ENCODE measurements at places on chromosomes 3 and 15. TPM values are rescaled to one million over a fixed set of nuclear protein-coding genes. Genes with fewer than 3 reads are reported as not detected.

Gene IDH2
- 197 TPM for total RNA-seq

Gene C3orf22
- not detected for total RNA-seq

Gene GP9
- total RNA-seq = not detected

DNA sequence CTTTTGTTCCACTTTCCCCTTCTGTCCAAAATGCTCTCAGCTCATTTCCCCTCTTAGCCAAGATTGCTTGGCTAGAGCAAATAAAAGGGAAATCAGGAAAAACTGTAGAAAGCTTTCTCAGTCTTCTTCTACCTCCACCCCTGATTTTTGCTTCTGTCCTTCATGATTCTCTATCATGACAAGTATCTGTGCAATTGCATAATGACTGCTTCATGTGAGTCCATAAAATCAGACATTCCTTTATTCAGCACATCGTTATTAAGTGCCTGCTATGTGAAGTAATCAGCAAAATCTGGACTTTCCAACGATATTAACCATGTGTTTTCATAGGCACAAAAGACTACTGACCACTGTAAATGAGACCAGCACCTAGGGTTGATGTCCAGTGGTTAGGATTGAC is 321.5 kb upstream of the CBLB start:
- no peak for DNase-seq

DNA sequence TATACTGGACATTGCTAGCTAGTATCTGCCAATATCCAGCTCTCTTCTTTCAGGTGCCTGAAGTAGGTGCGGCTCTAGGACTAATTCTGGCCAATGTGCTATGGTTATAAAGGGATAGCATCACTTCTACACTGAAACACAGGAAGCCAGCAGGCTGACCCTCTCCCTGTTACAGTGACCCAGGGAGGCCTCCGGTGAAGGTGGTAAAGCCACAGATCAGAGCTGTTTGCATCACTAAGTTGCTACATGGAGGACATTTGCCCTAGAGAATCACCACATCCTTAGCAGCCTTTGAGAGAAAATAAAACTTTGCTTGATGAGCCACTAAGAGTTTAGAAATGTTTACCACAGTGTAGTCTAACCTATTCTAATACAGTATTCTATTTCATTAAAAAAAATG is 161.4 kb downstream of the CHST2 start:
- DNase-seq = no peak

DNA sequence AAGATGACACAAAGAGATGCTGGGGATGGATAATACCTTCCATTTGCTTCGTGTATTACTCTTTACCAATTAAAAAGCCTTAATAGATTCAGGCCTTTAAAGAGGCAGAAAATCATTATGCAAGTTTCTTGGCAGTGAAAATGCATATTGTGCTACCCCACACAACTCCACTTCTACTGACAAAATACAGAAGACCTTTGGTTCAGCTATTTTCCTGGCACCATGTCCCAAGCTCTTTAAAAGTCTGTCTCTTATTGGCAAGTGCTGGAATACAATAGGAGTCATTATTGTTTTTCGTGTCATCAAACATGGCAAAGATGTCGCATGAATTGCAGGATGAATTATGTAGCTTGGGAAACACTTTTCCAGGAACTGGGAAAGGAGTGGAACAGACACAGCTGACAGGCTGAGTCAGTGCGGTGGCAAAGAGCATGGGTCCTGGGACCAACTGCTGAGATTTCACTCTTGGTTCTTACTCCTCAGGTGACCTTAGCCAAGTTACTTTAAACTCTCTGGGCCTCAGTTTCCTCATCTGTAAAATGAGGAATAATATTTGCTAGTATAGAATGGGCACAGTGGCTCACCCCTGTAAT is 5.5 kb upstream of the TSPAN3 start:
- DNase-seq = no peak

DNA sequence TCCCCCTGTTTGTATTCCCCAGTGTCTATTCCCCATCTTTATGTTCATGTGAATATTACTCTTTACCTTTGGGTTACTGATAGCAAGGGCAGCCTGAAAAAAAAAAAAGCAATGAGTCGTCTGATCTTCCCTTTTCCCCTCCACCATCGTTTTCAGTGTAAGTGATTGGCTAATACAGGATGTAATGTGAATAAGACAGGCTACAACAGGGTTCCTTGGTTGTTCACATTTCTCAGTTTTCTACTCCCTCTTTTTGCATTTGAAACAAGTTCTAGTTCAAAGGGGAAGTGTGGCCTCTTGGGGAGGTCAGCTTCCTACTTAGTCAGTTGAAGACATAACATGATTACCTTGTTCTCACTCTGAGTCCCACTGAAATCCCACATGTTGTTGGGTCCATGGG is 278.0 kb upstream of the TRIM42 start:
- no peak for DNase-seq

DNA sequence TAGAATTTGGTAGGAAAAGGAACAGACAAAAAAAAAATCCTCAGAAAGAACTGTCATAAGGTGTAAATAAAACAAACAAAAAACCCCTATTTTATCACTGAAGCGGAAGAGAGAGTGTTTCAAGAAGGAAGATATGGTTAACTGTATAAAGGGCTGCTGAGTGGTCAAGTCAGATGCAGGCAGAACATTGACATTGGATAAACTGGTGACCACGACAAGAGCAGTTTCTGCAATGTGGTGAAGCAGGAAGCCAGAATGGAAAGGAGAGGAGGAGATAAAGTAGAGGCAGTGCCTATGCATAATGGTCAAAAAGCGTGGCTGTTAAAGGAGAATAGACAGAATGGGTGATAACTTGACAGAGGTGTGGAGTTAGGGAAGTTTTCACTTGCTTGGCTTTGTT is 75.3 kb downstream of the CYP19A1 start:
- no peak for DNase-seq

DNA sequence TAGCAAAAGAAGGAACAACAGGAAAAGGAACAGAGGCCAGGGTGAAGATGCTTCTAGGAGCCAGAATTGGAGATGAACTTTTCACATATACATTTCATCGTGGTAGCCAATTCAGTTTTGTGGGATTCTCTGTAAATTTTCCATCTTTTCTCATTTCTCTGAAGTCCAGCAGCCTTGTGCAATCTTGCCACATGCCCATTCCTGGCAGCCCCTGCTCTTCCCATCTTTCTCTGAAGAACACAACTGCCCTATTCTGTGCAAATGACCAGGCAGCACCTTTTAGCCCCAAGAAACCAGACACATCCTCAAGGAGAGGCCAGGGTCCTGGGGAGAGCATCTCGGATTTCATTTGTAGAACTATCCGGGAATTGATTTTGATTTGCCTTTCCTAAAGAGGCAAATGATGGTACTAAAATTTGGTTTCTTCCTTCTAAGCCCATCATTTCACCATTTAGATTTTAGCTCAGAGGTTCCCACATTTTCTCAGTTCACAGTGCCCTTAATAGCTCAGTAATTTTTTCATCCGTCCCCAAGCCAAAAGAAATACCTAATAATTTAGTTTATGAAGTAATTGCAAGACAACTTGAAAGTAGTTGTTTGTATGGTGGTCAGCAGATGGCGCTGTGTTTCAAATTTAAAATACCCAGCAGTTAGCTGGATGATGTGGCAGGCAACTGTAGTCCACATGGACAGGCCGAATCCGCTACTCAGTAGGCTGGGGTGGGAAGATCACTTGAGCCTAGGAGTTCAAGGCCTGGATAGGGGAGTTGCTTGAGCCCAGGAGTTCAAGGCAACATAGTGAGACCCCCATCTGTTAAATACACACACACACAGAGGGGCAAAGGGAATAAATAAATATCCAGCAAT is 61.3 kb upstream of the ACKR4 start:
- DNase-seq = peak; percentile 53

DNA sequence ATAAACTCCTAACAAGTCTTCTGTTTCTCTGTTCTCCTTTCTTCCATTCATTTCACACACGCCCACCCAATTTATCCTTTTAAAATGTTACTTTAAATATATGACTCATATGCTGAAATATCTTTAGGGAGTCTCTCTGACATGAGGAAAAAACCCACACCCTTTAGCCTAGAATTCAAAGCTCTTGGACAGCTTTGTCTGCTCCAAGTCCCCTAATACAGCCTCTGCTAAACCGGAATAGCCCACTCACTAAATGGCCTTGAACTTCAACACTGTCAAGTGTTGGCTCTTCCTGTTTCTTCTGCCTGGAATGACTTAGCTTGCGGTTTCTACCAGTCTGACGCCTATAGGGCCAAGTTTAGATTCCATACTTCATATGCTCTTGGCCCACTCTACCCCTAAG is 3.3 kb upstream of the CD96 start:
- no peak for DNase-seq

GRCh38 chr3:94548581-94549316 is 485.9 kb downstream of the NSUN3 start:
- no peak for DNase-seq

GRCh38 chr3:65642883-65643282 is 395.8 kb downstream of the MAGI1 start:
- DNase-seq = no peak

DNA sequence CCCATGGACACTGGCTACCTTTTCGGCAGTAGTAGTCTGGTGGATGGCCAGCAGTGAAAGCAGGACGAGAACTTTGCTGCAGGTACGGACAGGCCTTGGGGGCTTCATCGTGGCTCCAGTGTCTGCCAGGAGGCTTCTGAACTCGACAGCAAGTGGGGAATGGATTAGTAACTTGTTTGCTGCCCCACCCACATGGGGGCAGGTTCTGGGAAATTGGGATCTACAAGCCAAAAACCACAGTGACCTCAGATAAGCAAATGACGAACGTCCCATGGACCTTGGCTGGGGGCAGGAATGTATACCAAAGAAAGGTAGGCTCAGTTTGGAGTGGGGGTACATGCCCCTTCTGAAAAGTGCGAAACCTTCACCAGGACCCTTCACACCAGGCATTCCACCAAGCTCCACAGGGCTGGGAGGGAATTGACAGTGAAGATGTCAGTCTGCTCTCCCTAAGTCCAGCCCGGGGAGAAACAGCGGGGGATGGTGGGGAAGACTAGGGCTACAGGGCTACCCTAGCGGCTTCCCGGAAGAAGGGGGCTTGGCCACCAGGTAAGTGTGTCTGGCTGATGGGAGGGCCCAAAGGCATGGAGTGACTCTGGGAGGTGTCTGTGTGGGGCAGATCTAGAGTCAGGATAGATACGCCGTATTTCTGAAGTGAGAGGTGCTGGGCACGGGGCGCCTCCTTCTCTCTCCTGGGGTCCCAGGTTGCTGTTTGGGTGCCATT is at the start of gene ITIH4:
Gene ITIH4, minus strand, starts transcription at position 138 of the 724 bp plus-strand sequence. Its CDS starts 30 bp downstream, at position 108.
- DNase-seq = no peak

- DNase-seq = no peak
Measured at GRCh38 chr3:185631508-185632206, 45.6 kb downstream of the SENP2 start.

GRCh38 chr3:29922992-29923746 is 642.3 kb downstream of the RBMS3 start:
- DNase-seq = no peak

DNA sequence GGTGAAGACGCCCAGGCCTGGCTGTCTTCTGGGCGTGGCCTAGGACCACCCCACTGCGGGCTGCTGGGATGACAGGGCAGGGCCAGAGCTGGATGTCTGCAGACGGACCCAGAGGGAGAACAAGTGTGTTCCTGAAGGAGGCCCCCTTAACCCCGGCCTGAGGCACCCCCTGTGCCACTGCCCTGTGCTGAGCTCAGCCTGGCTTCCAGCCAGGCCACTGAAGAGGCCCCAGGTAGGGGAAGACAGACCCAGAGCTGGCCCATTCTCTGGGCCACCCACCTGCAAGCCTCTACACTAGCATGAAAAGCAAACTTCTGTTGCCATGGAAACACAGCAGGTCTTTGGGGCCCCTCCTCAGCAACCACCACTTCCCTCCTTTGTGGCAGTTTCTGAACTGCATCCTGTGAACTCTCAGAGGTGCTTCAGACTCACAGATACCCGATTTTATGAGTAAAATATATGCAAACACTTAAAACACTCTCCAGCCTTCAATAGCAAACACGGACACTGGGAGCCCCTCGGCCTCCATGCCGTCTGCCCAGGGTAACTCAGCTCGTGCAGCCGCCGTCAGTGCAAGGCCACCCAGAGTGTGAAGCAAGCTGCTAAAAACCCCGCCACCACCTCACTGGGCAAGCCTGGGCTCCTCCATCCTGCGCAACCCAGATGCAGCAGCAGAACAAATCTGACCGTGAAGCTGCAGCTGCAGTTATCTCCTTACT is 42.5 kb downstream of the CMTM6 start:
- DNase-seq = no peak

DNA sequence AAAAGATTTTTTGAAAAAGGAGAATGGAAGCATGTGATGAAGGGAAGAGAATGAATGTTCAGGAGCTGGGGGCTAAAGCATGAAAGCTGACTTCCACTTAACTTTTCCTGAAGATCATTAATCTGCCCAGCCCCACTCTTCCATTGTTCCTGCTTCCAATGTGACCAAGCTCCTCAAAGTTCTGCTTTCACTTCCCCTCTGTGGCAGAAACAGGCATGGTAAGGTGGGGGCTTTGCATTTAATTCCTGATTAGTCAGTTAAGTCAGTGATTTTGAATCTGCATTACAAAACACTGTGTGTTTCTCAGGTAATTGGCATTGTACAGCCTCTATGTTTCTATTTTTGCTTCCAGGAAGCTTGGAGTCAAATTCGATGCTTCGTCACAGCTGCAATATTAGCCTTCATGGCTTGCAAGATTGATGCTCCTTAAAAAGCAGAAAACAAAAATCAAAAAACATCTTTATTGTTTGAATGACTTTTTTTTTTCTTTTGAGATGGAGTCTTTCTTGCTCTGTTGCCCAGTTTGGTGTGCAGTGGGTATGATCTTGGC is 7.3 kb upstream of the TM6SF1 start:
- no peak for DNase-seq

DNA sequence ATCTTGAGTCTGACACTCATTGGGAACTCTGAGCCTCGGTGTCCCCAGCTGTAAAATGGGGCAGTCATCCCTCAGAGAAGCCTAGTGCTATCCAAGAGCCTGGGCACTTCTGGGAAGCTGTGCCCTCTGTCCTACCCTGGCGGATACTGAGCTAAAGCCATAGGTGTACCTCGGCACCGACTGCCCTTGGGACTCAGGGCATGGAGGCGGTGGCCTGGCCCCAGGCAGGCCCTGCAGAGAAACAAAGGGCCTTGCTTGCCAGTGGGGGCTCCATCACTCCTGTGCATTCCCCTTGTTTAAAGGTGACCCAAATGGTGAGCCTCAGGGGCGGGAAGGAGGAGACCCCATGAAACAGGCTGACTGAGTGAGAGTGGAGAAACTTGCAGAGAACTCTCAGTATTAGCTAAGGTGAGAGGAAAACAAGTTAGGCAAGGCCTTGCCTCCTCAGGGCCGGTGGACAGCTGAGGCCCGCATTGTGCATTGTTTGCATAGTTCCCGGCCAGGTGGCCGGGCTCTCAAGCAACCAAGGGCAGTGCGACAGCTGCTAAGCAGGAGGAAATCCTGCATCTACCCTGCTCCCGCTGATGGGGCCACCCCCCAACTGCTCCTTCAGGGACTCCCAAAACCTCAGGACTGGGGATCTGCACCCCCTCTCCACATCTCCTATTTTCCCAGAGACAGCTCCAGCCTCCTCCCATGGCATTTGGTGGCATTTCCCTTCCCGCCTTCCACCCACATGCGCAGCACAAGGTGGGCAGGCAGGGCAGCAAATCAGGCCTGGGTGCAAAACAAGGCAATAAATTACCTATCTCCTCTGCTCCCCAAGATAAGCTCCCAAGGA is 4.3 kb downstream of the PFKFB4 start:
- no peak for DNase-seq
